Activated naive CD4-positive, alpha-beta T cell treated with Interleukin-2 at 50 U/mL for 16 hours (primary cell): ENCODE measurements at places on chromosomes 12 and 14.

DNA sequence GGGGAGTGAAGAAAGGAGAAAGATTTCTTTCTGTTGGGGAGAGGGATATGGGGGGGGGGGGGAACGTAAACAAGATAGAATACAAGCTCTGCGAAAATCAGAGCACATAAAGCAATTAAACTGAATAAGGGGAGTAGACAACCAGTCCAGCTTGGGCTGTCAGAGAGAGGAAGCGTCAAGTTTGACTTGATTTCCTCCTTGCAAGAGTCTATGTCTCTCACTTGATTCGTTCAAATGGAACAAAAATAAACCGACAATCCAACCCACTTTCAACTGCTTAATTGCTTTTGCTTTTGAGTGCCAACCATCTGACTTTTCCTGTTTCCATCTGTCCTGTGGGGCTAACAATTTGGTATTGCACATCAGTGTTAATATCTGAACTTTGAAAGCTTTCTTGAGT is 942 bp downstream of the SYT1 start:
- no peak for DNase-seq

GRCh38 chr14:104913435-104913834 is 11.2 kb upstream of the PLD4 start:
- DNase-seq = no peak

GRCh38 chr14:50447461-50447860 is 50.8 kb upstream of the CDKL1 start:
- no peak for DNase-seq

- no peak for DNase-seq
These were observed 97.8 kb downstream of the SCARB1 start for GRCh38 chr12:124765581-124766489.

GRCh38 chr14:92645841-92646478 is 102.5 kb downstream of the LGMN start:
- DNase-seq = no peak

DNA sequence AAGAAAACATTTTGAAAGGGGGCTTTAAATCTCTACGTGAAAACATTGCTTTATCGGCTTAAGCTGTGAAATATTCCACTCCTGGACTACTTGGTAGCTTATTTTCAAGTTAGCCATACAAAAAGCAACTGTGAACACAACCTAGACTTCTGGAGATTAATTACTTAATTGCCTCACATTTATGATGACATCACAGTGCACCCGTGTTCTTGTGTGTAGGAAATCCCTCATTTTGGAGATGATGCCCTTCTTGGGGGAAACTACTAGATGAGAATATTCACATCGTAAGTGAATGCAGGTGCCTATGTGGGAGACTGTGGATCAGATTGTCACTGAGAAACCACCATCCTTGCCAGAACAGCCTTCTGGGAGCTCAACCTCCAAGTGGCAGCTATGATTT is 10.5 kb upstream of the B4GALNT3 start:
- no peak for DNase-seq

GRCh38 chr14:36505892-36506731 is 13.9 kb downstream of the NKX2-1 start:
- DNase-seq = no peak

DNA sequence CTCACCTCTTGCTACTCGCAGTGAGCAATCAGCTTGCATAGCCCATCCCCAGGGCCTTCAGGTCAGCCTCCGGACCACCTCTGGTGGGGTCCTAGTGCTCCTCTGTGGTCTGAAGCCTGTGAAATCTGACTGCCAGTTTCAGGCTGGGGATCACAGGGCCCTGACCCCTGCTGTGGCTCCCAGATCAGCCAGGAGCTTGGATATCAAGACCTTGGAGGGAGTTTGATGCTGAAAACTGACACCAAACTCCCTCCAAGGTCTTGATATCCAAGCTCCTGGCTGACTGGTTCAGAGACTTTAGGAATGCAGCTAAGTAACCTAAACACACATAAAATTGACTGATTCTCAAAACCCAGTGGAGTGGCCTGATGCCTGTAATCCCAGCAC is 19.8 kb upstream of the DHRS4 start:
- DNase-seq = no peak

- DNase-seq = no peak
These were observed 108.4 kb downstream of the EMP1 start for GRCh38 chr12:13304924-13305323.

DNA sequence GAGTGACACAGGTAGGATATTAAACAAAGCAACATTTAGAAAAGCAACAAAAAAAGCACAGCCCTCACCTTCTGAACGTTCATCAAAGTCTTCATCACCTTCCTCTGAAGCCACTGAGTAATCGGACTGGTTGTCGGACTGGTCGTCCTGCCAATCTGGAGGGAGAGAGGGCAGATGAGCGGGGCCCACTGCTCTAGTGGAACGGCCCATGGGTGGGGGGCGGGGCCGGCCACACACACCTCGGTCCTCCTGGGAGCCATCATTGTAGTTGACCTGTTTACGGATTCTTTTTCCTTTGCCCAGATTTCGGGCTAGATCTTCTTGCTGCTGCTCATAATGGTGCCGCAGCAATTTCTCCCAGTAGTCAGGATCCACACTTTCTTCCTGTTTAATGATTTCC is 14.9 kb upstream of the NOP2 start:
- no peak for DNase-seq
